SJCRH30 (cell line): ENCODE measurements at places on chromosomes 4 and X. TPM values are rescaled to one million over a fixed set of nuclear protein-coding genes. Genes with fewer than 3 reads are reported as not detected.

- H3K4me3 ChIP-seq = no peak overlapping the region
- no peaks in the 10 kb centered on the region for H3K4me1 ChIP-seq
- H3K27me3 ChIP-seq = no peaks in the 10 kb centered on the region; the same call in 1 of the 2 replicates
- H3K36me3 ChIP-seq = no peaks in the 10 kb centered on the region
Observed at GRCh38 chr4:38769857-38770256, 12.9 kb downstream of the TLR10 start.

DNA sequence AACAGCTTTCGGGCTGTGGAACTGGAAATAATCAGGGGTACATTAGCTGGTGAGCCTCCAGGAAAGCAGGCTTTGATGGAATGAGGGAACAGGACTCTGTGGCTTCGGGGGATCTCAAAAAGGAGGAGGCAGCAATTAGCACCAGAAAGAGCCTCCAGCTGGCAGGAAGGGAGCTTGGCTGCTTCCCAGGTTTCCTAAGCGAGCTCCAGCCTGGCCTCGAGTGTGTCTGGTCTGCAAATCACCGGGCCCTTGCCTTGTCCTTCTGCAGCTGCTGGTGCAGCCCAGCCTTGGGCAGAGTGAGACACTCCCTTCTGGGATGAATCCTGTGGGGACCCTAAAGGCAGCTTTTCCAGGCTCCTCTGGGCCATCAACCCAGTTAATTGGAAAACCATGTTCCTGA is 10.7 kb upstream of the PDHA1 start:
- no peaks in the 10 kb centered on the region for H3K27me3 ChIP-seq
- H3K4me3 ChIP-seq = no peak overlapping the region
- H3K36me3 ChIP-seq = no peaks in the 10 kb centered on the region
- peaks cover 7% of the 10 kb centered on the region; the same call in 1 of the 2 replicates for H3K4me1 ChIP-seq

DNA sequence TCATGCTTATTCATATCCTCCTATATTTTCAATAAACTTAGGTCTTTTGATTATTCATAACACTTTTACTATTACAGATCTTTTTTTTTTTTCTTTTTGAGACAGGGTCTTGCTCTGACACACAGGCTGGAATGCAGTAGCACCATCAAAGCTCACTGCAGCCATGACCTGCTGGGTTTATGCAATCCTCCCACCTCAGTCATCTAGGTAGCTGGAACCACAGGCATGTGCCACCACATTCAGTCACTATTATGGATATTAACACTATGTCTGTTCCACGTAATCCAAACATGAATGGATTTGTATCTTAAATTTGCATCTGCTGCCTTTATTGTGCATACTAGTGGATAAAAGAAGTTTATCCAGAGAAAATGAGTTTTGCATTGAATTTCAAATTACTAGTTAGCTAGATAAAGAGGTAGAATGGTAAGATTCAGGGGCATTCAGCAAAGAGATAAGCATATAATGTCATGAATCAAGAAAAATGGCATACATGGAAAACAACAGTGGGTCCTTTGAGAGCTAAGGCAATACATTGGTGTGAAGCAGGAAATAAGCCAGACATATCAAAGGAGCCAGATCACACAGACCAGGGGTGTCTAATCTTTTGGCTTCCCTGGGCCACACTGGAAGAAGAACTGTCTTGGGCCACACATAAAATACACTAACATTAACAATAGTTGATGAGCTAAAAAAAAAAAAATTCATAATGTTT is 13.9 kb downstream of the ANAPC10 start:
- H3K4me3 ChIP-seq = no peak overlapping the region
- H3K4me1 ChIP-seq = no peaks in the 10 kb centered on the region
- no peak for DNase-seq

The RAB39B gene
- total RNA-seq = 0.34 and 0.56 TPM in 2 replicates

DNA sequence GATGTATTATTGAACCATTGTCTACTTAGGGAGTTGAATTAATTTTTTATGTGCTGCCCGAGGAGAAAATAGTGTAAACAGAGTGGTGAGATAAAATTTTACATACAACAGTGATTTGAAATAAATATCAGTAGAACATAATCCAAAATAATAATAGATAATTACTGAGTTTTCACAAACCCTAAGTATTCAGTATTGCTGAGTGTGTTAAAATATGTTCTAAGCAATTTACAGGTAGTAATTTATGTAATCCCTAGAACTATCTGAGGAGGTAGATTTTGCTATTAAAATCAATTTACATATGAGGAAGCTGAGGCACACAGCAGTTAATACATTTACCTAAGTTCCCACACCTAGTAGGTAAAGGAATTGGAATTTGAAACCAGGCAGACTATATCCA is 134.7 kb upstream of the FAT1 start:
- no peak overlapping the region for H3K4me3 ChIP-seq
- peaks cover 21% of the 10 kb centered on the region for H3K4me1 ChIP-seq
- no peak for DNase-seq
- no peaks in the 10 kb centered on the region for H3K36me3 ChIP-seq

DNA sequence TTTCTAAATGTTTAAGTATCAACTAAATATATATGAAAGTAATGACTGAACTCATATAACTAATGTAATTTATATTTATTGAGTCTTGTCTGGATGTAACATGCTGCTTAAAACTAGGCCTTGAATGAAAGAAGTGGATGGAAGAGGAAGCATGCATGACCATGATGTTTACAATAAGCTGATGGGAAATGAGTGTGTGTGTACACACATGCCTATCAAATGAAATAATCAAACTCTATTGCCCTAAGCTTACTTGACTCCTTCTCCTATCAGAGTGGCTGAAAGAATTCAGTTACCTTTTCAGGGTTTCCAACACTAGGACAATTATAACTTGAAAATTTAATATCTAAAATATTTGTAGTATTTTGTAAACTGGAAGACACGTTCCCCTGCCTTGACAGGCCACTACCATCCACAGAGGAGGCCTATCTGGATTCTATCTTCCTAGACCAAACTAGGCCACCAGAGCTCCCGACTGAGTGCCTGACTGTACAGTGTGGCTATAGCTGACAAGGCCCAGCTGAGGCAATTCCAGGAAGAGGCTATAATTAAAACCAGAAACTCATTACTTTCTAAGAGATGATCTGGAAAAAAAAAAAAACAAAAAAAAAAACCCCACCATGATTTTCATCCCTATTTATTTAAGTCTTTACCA is 7.6 kb downstream of the ARSJ start:
- DNase-seq = no peak
- H3K27ac ChIP-seq = no peak overlapping the region
- no peaks in the 10 kb centered on the region for H3K27me3 ChIP-seq
- peaks cover 8% of the 10 kb centered on the region; the same call in 1 of the 2 replicates for H3K36me3 ChIP-seq

DNA sequence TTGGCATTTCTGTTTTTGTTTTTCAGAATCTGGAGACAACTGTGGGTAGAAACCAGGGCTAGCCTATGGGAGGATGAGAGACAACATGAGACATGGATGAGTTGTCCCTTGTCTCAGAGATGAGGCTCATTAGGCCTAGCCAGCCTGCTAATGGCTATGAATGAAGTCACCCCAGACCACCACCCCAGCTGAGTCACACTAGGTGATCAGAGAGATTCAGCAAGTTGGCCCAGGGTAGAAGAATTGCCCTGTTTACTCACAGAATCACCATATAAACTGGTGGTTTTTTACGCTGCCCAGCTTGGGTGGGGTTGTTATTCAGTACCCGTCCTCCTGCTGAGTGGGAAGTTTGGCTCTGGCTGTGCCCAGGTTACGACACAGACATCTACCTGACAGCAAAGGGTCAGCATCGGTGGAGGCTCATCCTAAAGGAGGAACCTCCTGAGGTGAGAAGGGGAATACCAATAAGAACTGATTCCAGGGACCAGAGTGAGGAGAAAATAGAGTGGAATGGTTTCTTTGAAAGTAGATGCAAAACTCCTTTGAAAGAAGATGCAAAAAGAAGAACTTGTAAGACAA is 17.2 kb upstream of the ARSJ start:
- no peaks in the 10 kb centered on the region for H3K27me3 ChIP-seq
- no peak overlapping the region for H3K27ac ChIP-seq
- no peak for DNase-seq
- no peak overlapping the region for H3K4me3 ChIP-seq

DNA sequence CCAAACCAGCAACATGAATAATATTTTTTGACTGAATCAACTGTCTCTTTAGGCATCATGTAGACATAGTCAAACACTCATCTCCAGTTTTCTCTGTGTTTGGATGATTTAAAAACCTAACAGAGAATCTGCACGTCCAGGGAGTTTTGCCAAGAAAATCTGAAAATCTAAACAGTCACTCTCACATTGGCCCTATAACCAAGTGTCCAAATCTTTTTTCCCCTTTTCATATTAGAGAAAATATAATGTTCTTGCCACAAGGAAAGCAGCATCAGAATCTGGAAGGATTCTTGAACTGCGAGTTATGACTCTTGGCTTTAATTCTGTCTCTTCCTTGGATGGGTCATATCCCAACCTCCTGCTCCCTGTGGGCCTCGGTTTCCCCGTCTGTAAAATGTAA is 8.8 kb upstream of the CHRDL1 start:
- H3K27me3 ChIP-seq = no peaks in the 10 kb centered on the region
- no peak overlapping the region for H3K4me3 ChIP-seq
- no peaks in the 10 kb centered on the region for H3K4me1 ChIP-seq
- DNase-seq = no peak
- no peak overlapping the region for H3K27ac ChIP-seq
